Esophagus squamous epithelium (tissue), 5 donors: ENCODE measurements at places on chromosomes 6 and 20.

DNA sequence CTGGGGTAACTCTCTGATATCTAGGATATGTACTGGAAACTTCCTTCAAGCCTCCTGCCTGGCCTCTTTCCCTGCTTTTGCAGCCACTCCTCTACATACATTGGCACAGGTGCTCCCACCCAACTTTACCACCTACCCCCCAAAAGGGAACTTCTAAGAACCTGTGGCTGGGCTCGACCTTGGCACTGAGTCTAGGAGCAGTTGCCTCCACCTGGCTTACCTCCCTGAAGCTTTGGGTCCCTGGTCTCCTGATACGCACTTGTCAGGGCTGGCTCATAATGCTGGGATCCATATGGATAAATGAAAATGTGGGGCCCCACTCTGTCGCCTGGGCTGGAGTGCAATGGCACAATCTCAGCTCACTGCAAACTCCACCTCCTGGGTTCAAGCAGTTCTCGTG is 56.2 kb downstream of the SSR1 start:
- no peak for DNase-seq

DNA sequence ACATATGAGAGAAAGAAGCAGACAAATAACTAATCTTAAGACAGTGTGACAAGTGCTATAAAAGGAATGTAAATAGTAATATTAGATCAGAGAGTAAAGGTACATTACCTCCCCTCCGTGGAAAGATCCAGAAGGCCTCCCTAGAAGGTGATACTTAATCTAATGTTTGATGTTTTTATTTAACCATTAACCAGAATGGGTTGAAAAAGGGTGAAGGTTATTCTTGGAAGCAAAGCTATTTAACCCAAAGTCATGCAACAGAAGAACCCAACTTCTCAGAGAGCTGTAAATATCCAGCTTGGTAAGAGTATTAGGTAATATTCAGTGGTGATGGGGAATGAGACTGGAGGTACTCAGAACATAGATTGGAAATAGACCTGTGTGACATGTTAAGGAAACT is 68.0 kb upstream of the HIVEP1 start:
- DNase-seq = no peak

- no peak for DNase-seq
Observed at GRCh38 chr6:165701005-165701404, 38.0 kb upstream of the PDE10A start.

- DNase-seq = no peak
Observed at GRCh38 chr6:9044426-9044825, 609.1 kb upstream of the SLC35B3 start.

DNA sequence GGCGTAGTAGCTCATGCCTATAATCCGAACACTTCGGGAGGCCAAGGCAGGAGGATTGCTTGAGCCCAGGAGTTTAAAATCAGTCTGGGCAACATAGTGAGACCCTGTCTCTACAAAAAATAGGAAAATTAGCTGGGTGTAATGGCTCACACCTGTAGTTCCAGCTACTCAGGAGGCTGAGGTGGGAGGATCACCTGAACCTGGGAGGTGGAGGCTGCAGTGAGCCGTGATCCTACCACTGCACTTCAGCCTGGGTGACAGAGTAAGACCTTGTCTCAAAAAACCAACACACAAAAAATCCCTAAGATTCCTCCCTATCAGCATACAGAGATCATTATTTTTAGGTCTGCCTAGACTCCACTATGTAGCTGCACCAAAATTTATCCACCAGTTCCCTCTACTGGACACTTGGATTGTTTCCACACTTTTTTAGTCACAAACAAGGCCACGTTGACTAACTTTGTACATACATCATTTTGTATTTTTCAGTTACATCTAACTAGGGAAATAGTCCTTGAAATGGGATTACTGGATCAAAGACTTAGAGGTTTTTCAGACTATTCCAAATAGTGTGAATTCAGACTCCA is 3.6 kb upstream of the PHF1 start:
- DNase-seq = no peak

DNA sequence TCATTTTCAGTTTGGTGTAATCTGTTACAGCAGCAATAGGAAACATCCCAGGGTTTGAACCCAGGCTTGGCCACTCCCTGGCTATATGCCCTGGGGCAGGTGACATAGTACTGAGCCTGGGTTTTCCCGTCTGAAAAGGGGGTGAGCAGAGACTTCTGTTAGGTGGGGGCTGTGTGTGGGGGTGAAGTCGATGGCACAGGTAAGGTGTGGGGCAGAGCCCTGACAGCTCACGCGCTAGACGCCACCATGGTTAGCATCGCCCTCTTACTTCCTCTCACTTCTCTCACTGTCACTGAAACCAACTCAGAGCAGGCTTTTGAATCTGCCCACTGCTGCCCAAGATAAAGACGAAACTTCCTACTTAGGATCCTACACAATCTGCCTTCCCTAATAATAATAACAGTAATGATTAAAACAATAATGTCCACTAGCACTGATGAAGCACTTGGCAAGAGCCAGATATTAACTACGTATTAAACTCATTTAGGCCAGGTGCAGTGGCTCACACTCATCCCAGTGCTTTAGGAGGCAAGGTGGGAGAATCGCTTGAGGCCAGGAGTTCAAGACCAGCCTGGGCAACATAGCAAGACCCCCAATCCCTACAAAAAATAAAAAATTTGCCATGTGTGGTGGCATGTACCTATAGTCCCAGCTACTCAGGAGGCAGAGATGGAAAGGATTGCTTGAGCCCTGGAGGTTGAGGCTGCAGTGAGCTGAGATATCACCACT is 117.9 kb upstream of the PTPN1 start:
- no peak for DNase-seq

DNA sequence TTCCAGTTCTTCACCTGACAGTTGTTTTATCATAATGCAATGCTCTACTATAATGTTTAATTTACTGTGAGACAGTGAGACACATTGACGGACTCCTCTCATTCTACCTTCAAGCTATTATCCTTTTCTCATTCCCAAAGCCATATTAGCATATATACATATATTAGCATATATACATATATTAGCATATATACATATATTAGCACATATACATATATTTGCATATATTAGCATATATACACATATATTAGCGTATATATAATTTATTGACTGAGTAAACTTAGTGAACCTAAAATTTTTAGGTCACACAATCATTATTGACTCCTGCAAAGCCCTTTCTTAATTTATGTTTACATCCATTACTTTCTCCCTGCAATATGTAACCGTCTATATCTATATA is 555.0 kb upstream of the ADGRB3 start:
- DNase-seq = no peak

DNA sequence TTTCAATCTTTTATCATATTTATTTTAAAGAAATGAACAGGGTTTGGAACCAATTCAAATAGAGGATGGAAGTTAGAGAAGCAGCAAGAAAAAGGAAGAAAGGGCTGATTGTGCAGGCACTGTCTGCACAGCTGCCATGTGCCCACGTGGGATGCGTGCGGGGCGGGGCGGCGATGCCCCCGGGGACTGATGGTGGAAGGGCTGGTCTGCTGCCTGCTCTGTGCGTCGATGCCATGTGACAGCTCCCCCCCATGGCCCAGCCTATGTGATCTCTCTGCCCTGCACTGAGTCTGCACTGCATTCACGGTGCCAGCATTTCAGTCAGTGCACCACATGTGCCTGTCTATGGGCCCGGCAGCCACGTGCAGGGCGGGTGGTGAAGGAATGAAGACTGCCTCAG is 96.4 kb downstream of the IRF4 start:
- DNase-seq = no peak
